ENCODE measurements at places on chromosomes 5 and 9. TPM values are rescaled to one million over a fixed set of nuclear protein-coding genes. Genes with fewer than 3 reads are reported as not detected.

- no peak for DNase-seq
These were observed 375.7 kb upstream of the CDH9 start for GRCh38 chr5:27414099-27414498.

DNA sequence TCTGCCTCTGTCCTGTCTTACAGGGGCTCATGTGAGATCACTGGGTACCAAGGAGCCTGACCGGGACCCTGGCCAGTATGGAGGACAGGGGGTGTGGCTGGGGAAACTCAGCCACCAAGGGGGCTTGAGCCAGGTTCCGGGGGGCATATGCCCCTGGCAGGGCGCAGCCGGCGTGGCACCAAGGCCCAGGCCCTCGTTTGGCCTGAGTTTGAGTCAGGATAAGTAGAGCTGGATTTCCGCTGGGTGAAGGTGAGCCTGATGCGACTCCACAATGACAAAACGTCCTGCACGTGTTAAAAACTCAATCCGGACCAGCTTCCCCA is 616 bp upstream of the TSPAN17 start:
- no peak for DNase-seq

Gene DMRT3
- total RNA-seq, result not detected

Gene ACER2
- 1.9 TPM for total RNA-seq

Gene BHMT
- total RNA-seq, result 0.93 TPM

Gene SLC24A2
- not detected for total RNA-seq

All from Caki2 (cell line).